IPS DF 19.7 (cell line): ENCODE measurements at places on chromosomes 3 and 15.

DNA sequence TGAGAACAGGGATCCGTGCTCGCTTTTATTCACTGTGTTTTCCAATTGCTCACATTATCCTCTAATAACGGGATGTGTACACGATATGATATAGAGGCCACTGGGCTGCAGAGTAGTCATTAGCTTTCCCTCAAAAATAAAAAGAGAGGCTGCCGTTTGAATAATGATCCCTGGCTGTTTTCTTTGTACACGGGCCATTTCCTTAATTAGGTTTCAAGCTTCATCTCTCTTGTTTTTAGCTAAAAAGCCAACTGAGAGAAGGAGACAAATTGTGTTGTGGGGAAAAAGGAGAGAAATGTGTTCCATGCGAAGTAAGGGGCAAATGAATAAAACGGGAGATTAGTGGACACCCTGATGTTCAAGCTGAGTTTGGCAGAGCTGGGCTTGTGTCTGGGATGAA lies 174.2 kb downstream of the CACNA2D3 start:
- no peak for DNase-seq

GRCh38 chr15:33021806-33022389 lies 172.6 kb downstream of the FMN1 start:
- DNase-seq = no peak

- no peak for DNase-seq
Measured at GRCh38 chr3:143712522-143712921, 135.7 kb downstream of the SLC9A9 start.

- no peak for DNase-seq
Measured at GRCh38 chr3:108098003-108098370, 7.2 kb upstream of the CD47 start.

DNA sequence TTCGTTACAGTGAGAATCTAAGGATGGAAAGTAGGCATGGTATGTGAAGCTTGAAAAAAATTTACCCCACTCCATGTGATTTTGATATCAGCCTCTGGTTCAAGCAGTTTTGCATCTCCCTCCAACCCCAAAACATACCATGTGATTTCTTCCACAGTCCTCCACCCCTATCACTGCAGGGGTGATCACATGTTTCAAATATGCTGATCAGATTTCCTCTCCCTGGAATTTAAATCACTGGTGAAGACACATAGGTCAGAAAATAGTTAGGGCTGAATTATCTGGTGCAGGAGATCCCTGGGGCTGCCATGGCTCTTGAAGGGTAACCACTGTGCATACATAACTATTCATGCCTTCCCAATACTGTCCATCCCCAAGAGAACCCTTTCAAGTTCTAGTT lies 119.7 kb upstream of the THRB start:
- DNase-seq = no peak

- no peak for DNase-seq
Measured at GRCh38 chr15:101397521-101398003, 91.9 kb downstream of the PCSK6 start.

GRCh38 chr3:40649346-40649745 lies 124.6 kb downstream of the ZNF621 start:
- no peak for DNase-seq

- no peak for DNase-seq
Measured at GRCh38 chr3:122609798-122610559, 32.5 kb downstream of the PARP15 start.

DNA sequence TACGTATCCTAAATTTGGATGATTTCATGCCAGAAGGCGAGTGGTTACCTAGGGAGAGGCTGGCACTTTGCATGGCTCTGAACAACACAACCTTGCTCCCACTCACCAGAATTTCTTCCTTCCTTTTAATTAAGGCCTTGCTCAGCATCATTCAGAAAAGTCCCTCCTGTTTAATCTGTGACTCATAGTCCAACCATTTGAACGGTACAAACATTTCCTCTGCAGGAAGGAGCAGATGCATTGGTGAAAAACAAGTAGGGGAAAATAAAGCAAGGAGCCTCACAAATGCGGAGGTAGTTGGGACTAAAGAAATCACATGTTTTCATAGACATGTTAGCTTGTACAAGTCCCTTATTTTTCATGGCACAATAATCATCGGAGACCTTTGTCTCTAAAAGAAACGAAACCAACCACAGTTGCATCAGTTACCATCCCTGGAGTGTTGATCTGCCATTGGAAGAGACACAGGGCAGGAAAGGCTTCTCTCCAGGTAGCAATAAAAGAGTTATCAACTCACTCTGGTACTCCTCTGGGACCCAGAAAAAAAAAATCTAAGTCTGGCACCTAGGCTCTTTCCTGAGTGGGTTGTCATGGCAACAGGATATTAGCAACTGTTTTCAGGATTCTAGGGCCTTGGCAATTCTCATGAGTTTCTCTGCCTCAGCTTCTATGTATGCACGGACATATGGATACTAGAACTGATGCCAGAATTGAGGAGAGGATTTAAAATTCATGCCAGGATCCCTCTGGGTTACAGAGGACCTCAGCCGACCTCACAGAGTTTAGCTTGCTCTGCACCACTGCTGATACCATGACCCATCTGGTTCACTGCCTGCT lies 255.4 kb upstream of the ARPP21 start:
- no peak for DNase-seq

DNA sequence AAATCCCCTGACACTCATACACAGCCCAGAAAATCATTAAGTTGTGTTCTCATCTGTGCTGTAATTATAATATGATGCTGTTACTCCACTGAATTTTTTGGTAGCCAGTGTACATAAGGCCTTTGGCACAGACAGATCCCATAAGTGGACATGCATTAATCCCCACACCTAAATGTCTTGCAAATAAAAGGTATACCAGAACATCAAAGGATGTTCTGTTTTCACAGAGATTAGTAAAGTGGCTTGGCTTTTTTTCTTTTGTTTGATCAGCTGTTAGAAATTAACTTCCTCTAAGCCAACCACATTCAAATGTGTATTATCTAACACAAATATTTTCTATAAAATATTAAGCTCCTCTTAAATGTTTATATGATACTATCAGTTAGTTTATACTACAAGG lies 2.7 kb downstream of the SST start:
- no peak for DNase-seq

DNA sequence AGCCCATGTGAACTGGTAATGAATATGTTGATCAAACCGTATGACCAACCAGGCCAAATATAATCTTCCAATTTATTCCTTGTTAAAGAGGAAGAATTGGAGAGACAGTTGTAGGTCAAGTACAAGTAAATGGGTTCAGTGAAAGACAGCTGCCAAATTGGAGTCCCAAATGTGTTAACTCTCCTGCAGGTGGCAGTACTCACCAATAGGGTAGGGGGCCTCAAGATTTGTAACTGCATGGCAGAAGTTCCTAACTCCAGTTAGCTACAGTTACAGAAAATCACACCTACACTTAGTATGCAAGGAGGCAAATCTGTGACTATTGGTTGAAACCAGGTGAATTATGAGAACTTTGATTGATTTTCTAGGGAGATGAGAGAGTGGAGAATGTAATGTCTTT lies 278.0 kb downstream of the ZBBX start:
- DNase-seq = no peak
